ENCODE measurements at places on chromosomes 4 and X.

DNA sequence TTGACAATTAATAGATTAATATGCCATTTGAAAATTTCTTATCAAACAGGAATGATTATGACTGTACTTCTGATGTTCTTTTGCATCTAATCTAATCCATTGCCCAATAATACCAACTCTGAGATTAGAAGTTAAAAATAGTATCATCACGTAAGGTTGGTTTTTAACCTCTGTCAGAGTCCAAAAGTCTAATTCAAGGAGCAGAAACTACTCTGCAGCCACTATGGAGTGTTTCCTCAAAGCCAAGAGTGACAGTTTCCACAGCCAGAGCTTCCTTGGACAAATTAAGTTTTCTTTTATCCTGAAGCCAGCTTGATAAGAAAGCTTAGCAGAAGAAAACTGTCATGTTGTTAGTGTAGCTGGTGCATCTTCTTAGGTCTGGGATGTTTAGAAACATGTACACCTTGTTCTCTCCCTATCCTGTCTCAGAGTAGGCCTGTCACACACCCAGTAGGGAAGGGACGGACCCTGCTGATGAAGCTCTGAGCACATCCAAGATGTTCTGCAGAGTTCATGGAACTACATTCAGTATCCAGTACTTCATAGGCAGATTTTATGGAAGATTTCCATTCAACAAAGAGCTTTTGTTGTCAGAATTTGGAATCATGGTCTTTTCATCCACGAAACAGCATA is 20.4 kb upstream of the PI4K2B start:
- DNase-seq: no peak

- peak; percentile 49 for DNase-seq
Measured at GRCh38 chr4:146095091-146095690, 80.3 kb upstream of the LSM6 start.

DNA sequence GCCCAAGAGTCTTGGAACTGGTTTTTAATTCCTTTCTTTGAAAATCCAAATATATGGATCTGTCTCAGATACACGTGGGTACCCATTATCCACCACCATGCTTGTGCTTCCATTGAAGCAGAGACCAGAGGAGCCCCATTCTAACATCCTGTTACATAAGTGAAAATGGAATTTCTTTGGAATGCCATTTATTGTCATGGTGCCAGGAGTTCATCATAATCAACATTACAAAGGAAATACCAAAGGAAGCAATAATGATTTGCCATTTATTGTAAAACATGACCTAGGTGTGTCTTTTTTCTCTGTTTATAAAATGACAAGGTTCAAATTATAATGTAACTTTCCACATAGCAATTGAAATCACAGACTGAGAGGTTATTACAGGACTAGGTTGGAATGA is 61.7 kb downstream of the PALLD start:
- no peak for DNase-seq

GRCh38 chr4:181682367-181683047 is 560.7 kb upstream of the TENM3 start:
- DNase-seq: no peak

DNA sequence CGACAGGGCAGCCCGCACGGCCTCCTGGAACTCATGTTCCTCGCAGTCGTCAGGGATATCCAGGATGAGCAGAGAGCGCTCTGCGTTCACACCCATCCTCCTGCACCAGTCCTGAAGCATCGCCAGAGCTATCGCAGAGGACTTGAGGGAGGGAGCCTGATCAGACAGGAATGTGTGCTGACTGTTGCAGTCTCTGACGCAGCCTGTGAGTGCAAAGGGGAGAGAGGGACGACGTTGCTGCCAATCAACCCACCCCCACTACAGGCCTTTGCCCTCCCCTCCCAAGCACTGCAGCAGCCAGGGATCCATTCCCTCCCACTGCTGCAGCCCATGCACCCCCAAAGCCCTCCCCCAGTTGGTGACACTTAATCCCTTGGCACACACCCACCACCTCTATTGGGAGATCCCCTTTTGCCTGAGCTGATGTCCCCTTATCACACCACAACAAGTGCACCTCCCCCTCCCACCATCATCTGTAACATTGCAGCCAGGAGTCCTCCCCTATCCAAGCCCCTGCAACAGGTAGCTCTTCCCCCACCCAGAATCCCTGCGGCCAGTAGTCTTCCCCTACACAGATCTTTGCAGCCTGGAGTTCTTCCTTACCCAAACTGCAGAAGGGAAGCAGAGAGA is 897 bp downstream of the PNMA6F start:
- DNase-seq: no peak

Measured in activated CD4-positive, alpha-beta T cell treated with anti-CD3 and anti-CD28 coated beads, Interleukin-10, Interleukin-2, amounts not matched to agents 100 ng/mL and 50 ng/mL, durations not matched to agents 16 hours and 8 hours (primary cell).